Choroid plexus epithelial cell (primary cell): ENCODE measurements at places on chromosomes 7 and 10.

GRCh38 chr7:80485721-80486120, 26.1 kb downstream of the GNAT3 start:
- DNase-seq: no peak

DNA sequence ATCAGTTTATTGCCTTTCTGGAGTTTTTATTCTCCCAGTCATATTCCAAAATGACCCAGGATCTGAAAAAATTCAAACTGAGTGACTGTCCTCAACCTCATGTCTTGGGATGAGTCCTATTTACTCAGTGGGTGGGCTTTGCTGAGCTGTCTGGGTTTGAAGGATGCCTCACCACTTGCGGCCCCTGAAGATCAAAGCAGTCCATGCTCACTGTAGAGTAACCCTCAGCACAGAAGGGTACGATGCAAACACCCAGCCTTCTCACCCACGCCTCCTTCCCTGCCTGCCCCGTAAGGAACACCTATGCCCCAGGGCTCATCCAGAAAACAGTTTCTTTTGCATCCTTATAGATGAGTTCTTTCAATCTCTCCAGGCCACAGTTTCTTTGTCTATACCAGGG, 42.2 kb upstream of the GRB10 start:
- no peak for DNase-seq

DNA sequence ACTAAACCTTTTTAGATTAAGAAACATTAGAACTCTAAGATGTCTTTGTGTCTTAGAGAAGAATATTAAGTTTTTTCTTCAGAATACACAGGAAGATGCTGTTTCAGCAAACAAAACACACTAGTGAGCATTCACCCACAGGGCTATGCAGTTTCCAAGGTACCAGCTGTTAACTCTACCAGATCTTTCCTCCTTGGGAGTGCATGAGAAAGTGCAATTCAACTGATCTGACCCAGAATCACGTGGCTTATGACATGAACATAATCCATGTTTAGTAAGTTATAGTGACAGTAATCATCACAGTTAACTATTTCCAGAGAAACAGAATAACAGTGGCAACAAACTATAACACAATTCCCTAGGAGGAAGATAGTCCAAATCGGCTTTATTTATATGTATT, 270.7 kb downstream of the CACNA2D1 start:
- peak; percentile 43 for DNase-seq

DNA sequence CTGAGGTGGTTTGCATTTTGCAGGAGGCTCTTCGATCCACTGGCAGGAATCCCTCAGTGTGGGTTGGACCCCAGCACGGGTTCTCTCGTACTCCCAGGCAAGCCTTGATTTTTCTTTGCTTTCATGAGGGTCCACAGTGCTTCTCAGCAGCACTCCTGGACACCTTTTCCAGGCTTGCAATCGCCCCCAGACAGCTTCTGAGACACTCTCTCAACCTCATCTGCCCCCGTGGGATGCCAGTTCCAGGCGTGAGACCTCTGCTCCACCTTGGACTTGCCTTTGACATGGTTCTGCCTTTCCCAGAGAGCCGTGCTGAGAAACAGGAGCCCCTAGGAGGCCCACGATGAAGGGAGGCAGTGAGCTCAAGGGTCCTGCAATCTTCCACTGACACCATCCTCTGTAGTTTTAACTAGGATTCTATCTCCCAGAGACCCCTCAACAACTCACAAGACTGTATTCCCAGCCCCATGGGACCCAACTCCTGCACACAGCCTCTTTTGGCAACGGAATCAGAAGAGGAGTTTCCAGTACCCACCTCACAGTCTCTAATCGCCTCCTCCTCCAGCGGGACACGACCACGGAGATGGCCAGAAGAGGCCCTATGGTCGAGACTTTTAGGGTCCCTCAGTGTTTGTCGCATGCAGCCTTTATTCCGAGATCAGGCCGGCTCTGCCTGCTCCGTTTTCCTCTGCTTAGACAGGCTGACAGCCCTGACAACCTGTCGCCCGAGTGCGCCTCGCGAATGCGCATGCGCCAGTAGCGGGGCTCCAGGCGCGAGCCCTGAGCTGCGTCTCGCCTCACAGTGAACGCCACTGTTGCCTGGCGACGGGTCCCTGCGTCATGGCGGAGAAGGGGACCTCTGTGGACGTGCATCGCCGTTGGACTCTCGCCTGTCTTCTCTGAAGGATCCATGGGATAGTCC, 26.0 kb upstream of the ZNF273 start:
- DNase-seq: peak; percentile 19

DNA sequence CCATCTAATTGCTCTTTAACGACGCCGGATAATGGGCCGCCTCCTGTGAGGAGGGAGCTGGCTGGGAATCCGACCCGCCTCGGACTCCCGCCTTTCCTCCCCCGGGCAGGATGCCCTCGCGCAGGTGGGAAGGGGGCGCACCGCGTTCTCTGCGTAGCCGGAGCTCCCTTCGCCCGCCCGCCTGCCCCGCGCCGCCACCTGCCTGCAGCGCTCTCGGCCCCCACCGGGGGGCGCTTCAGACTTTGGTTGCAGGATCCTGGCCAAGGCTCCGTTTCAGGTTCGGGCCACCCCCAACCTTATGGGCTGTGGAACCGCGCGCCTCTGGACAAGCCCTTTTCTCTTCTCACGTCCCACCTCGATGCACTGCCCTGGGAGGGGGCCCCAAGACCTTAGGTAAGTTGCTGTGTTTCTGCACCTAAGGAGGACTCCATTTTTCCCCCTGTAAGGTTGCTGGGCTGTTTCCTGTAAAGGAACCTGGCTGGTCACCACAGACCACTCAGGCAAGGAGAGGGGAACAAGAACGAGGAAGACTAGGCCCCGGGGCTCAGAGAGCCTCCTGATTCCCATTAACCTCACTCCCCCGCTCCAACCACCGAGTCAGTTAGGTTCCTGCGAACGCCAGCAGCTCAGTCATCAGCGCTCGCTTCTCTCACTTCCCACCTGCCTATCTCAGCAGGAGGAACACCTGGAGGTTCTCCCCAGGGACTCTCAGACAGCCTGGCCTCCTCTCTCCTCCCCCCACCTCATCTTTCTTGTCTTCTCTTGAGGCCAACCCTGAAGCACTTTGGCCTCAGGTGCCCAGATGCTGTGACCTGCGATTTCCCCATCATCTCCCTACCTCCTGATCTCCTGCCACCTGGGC, 11.3 kb upstream of the KAZALD1 start:
- peak; percentile 54 for DNase-seq

DNA sequence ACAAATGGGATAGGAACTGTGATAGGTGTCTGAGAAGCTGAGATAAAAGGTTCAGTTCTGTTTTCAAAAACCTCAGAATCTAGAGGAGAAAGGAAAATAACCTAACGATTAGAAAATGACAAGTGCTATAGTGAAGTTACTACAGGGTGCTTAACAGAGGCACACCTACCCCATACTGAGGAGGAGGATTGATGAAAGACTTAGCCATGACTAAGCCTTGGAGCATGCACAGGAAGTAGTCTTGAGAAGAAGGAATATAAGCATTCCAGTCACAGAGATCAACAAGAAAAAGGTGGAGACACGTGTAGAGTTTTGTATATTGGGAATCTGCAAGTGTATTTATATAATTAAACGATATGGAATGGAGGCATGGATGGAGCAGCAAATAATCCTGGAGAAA, 1225.5 kb upstream of the CELF2 start:
- DNase-seq: peak; percentile 83

GRCh38 chr10:78765726-78766335, 302.9 kb upstream of the ZMIZ1 start:
- DNase-seq: no peak

DNA sequence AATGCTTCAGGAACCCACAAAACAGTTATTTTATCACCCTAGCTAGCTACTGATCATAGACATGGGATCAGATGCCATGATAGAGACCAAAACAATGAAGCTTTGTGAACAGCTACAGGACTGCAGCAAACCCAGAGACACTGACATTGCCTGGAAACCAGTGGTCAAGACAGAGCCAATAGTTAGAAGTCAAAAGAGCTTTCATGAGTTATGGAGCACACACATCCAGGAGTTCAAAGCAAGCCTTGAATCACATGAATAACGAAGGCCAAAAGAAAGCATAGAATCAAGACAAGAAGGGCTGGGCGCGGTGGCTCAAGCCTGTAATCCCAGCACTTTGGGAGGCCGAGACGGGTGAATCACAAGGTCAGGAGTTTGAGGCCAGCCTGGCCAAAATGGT, 34.5 kb upstream of the GSAP start:
- DNase-seq: no peak

- DNase-seq: no peak
These were observed 68.1 kb downstream of the CALN1 start for GRCh38 chr7:72343991-72344390.

- DNase-seq: no peak
These were observed 47.0 kb downstream of the RASGEF1A start for GRCh38 chr10:43219848-43220247.

DNA sequence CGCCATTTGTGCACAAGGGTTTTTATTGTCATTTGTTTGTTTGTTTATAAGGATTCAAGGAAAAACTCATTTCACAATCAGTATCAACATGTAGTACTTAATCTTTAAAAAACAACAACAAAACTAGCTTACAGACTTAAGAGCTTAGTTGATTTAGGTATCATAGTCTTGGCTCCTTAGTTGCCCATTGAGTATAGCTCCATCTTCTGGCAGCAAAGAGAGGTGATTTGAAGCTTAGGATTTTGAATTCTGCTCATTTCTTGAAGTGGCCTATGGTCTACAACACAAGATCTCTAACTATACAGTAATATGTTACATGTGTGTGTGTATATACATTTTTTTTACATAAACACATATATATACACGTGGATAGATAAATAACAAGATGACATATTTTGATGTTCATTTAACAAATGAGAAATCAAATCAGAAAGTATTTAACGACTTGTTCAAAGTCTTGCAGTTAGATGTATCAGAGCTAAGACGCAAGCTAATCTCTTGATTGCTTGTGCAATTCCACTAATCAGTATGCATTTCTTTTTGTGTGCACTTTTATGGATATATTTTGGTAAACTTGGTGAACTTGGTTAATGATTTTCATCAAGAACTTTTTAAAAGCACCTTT, 307.3 kb downstream of the CAMK1D start:
- peak; percentile 88 for DNase-seq

DNA sequence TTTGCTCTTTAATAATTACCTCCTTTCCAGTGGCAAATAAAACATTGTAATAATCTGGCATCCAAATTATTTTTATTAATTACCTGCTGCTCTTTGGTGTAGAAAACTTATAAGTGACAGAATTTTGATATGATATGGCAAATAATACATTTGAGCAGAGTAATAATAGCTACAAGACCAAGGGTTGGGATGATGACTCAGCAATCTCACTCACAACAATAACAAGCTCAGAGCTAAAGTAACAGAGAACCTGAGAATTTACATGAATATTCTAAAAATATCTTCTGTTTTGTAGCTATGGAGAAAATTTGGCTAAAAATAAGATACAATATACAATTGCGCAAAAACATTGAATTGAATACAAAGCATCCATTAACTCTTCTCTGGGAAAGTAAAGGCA, 480.8 kb upstream of the COBL start:
- DNase-seq: no peak

GRCh38 chr7:4015996-4016395, 666.1 kb upstream of the FOXK1 start:
- no peak for DNase-seq
